ENCODE measurements at places on chromosomes 11 and 22.

- no peak for DNase-seq
Measured at GRCh38 chr11:88306785-88307184, 30.8 kb downstream of the CTSC start.

DNA sequence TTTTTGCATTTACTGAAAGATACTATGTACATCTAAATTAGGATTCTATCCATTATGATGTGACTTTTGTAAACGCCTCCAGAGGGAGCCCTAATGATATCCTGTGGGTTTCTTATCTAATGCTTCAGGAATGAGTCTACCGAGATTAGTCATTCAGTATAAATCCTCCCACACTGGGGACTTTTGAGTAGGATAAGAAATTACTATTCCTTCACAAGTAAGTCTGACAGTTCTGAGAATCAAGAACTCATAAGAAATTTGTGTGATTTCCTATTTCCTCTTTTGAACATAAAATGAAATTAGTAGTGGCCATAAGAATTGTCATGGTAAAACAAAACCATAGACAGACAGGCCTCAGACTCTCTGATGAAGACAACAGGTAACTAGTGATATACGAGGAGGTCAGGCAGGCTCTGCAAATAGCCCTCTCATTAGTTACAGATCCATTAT, 10.0 kb upstream of the OR5M1 start:
- DNase-seq, result peak; percentile 72

GRCh38 chr22:45648301-45649117, 23.1 kb upstream of the ATXN10 start:
- DNase-seq, result no peak

GRCh38 chr11:95371153-95371552, 140.2 kb upstream of the SESN3 start:
- no peak for DNase-seq

DNA sequence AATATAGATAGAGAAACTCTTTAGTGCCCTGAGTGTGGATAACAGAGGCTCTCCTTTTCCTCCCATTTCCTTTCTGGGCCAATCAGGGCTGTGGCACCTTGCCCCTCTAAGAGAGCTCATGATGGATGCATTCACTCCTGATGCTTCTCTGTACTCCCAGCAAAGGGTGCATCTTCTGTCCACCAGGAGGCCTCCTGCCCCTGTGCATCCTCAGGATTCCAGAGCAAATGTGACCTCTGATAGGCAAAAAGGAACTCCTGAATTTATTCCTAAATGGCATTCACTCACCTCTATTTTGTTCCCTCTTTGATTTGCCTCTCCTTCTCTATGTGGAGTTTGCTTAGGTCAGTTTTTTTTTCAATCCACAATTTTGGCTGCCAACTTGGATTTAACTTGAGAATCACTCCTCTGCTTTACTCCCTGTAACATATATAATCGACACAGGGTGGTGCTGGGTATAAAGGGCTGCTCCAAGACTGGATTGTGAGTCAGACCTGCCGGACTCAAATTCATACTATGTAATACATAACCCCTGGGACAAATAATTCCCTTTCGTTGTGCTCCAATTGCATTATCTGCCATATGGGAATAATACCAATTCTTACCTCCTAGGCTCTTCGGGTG, 1.1 kb upstream of the MRGPRX4 start:
- no peak for DNase-seq

DNA sequence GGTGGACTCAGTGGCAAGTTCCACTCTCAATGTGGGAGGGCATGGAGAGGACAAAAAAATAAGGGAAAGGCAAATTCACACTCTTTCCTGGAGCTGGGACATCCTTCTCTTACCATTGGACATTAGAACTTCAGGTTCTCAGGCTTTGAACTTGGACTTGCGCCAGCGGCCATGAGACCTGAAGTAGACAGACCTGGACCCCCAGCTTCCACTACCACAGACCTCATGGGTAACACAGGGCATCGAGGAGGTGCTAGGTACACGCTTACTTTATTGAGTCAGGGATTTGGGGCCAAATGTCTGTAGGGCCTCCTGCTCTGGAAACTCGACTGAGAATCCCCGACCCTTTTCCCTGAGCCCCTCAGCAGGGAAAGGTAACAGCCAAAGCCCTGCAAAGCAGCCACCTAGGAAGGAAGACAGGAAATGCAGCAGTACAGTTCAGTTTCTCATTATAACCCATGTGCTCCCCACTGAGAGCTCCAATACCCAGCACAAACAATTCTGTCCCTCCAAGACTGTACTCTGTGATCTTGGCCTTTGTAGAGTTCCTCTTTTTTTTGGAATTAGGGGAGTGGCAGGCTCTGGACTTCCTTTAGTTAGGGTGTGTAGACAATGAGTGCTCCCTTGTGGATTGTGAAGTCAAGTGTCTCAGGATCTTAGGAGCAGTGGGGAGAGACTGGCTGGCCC, 5.7 kb downstream of the CHRNA10 start:
- DNase-seq, result no peak

- no peak for DNase-seq
Measured at GRCh38 chr11:22677153-22677903, 10.9 kb downstream of the GAS2 start.

- peak; percentile 31 for DNase-seq
Measured at GRCh38 chr22:33519071-33519973, 401.0 kb downstream of the LARGE1 start.

GRCh38 chr11:99316776-99317520, 296.2 kb downstream of the CNTN5 start:
- DNase-seq, result no peak

DNA sequence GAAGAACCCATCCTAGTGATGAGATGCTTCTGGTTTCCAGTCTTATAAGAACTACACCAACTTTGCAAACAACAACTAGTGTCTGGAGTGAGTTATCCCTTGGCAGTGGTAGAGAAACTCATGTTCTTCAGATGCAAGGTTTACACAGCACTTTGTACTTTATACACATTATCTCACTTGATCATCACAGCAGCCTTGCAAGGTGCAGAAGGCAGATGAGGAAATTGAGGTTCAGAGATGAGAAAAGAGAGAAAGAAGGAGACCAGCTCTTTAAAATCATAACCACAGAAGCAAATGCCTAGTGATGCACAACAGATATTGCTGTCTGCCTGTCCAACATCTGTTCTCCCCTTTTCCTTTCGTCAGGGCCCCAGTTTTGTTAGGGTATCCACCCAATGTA, 16.7 kb upstream of the CD44 start:
- no peak for DNase-seq

DNA sequence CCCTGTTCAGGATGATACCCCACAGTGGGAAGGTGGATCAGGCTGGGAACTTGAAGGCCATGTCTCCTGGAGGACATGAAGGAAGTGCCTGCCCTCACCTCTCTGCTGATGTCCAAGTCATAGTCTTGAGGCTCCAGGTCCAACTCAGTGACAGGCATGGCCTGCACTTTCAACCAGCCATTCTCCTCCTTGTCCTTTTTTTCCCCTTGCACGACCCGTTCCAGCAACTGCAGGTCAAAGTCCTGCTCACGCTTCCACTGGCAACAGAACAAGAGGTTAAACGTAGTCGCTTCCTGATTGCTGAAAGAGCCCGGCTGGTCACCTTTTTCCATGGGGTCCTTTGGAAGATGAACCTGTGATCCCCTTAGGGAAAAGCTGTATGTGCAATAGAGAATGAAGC, 47.7 kb downstream of the C11orf58 start:
- no peak for DNase-seq

DNA sequence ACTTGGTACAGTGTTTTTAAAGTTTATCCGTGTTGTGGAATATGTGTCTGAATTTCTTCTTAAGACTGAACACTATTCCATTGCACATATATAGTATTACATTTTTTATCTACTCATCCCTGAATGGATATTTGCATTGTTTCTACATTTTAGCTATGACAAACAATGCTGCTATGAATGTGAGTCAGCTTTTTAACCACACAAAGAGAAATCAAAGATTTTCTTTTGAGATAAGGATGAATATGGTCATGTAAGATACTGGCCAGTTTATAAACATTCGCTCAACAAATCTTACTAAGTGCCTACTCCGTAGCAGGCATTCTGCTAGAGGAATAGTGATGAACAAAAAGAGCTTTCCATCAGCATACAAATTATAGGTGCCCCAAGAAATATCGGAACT, 16.5 kb upstream of the OR9G4 start:
- no peak for DNase-seq

DNA sequence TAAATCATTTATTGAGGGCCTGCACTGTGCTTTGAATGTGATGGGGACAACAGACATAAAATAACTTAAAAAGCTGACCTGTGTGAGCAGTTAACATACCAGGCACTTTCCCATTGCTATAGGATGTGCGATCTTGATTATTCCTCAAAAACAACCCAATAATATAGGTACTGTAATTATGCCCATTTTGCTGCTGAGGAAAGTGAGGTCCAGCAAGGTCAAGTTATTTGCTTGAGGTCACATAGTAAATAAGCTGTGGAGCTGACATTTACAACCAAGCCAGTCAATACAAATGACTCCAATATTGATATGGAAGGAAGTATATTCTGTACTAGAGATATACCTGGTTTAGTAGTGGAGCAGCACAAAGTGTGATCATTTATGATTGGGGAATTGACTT, 96.2 kb downstream of the TEAD1 start:
- no peak for DNase-seq

- DNase-seq, result peak; percentile 88
Measured at GRCh38 chr11:117072517-117073461, 25.4 kb downstream of the SIK3 start.

DNA sequence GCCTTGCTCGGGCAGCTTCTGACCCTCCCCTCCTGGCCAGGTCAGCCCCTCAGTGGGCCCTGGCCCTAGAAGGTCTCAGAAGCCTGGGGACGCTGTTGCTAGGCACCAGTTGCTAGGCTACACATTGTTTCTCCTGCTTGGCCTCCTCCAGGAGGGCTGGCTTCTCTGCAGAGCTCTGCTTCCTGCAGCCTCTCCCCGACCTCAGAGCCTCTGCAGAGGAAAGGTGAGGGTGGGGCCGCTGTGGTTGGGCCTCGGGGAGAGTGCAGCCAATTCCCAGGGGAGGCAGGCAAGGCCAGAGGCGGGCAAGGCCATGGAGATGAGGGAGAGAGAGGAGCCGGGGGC, 27.6 kb upstream of the LRRC10B start:
- no peak for DNase-seq

GRCh38 chr11:114082767-114083181, 23.3 kb downstream of the ZBTB16 start:
- DNase-seq, result no peak

DNA sequence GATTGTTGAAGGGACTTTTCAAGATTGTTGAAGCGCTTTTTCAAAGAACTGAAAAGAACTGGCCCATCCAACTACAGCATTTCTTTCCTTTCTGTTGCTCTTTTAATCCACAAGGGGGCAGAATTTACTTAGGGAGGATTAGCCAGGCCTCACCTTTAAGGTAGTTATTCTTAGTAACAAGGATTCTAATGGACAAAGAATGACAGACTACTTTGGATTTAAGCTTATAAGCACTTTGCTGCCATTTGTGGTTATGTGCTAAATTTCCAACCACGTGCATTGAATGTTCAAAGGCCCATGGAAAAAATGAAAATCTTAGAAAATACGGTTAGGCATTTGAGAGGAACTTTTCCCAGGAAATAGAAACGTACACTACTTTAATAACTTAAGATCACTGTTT, 49.5 kb upstream of the HSPA8 start:
- peak; percentile 57 for DNase-seq

DNA sequence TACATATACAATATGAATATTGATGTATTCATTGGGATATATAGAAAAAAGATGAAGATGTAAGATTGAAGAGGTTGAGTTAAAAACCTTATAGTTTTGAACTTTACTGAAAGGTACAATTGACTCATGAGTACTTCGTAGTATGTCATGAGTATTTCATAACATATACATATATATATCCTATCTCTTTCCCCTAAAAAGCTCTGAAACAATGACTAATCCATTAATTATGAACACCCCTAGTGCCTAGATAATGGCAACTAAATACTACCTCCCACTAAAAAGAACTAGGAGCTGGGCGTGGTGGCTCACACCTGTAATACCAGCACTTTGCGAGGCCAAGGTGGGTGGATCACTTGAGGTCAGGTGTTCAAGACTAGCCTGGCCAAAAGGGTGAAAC, 31.5 kb downstream of the SLC35F2 start:
- DNase-seq, result no peak

GRCh38 chr11:102719620-102720277, 5.0 kb downstream of the MMP8 start:
- no peak for DNase-seq

GRCh38 chr22:26916236-26916635, 258.8 kb downstream of the MIAT start:
- DNase-seq, result no peak

DNA sequence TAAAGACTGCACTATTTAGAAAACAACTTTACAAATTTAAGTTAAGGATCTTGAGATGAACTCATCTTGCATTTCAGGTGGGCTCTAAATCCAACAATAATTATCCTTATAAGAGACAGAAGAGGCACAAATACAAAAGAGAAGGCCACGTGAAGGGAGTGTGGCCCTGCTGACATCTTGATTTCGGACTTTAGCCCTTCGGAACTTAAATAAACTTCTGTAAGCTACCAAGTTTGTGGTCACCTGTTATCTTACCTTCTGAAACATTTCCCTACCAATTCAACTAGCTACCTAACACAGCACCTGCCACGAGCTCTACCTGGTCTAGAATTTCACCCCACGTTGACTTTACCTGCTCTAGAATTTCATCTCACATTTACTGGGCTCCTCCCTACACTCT, 42.9 kb upstream of the ARHGAP32 start:
- DNase-seq, result no peak

GRCh38 chr11:19323502-19323901, 82.8 kb upstream of the E2F8 start:
- no peak for DNase-seq

- DNase-seq, result peak; percentile 67
Measured at GRCh38 chr11:101686514-101686913, 102.7 kb upstream of the TRPC6 start.

- DNase-seq, result no peak
Measured at GRCh38 chr11:69922015-69922595, 102.9 kb upstream of the FGF3 start.

GRCh38 chr11:134014511-134014910, 54.4 kb upstream of the JAM3 start:
- no peak for DNase-seq

DNA sequence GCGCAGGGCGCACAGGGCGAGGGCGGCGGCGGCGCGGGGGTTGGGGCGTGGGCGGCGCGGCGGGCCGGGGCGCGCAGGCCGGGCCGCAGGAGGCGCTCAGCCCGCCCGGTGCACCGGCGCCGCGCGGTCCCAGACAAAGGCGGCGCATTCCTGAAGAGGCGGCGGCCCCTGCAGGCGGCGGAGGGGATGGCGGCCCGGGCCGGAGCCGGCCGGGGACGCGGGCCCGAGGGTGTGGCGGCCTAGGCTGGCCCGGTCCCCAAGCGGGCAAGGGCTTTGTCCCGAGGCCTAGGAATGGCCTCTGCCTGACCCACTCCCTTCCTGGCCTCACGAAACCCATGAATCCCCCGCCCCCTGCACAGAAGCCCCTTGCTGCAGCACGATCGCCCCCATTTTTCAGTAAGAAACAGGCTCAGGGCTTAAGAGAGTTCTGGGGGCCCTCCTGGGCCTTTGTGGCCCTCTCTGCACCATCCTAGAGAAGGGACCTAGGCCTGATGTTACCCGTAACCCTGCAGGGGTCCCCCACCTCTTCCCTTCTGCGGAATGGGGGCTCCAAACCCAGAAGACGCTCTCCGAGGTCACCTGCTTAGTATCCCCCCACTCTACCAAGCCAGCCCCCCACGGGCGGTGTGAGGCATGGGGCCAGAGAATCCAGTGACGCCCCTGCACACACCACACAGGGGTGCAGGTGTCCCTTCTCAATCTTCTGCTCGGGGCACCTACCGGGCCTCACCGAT, at the start of gene RTN4R:
Gene RTN4R, minus strand, starts transcription at position 40 of the 734 bp plus-strand sequence. CDS start 226 bp downstream, outside the sequence.
- peak; percentile 29 for DNase-seq

All from RCC 7860 (cell line).